SW480 (cell line): ENCODE measurements at places on chromosomes 1 and 21.

DNA sequence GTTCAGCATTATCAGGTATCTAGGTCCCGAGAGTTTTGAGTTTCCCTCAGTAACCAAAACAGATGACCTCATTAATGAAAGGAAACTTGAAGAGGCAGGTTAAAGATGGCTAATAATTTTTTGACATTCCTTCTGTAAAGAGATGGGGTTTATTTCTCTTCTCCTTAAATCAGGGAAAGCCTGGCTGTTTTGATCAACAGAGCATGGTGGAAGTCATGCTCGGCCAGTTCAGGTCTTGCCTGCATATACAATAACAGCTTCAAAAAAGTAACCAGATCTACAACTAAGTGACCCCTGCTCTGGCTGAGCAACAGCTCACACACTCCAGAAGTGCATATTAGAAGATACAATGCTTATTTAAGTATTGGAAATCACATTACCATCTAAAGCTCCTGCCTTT lies 36.6 kb upstream of the POU2F1 start:
- no peak for DNase-seq

GRCh38 chr1:152185544-152186391 lies 26.7 kb upstream of the RPTN start:
- DNase-seq: peak; percentile 85

DNA sequence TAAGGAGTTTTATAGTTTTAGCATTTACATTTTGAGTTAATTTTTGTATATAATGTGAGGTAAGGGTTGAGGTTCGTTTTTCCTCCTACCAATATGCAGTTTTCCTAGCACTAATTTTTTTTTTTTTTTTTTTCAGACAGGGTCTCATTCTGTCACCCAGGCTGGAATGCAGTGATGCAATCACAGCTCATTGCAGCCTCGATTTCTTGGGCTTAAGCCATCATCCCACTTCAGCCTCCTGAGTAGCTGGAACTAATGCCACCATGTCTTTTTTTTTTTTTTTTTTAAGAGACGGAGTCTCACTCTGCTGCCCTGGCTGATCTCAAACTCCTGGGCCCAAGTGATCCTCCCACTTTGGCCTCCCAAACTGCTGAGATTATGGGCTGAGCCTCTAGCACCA lies 2.5 kb upstream of the UBASH3A start:
- no peak for DNase-seq

DNA sequence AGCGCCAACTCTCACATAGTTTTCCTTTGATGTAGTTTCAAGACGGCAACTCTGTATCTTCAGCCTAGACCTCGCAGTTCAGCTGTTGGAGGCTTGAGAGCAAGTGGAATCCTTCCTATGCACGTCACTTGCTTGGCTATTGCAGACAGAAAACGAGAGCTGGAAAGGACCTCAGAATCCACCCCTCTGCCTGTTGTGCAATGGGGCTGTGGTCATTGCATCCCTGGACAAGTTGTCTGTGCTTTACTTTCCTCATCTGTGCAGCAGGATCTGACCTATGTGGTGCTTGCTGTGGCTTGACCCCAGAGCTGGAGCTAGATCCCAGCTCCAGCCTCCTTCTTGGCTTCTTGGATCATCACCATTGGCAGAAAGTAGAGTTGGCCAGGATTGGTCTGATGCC lies 50.0 kb upstream of the IGSF21 start:
- no peak for DNase-seq

DNA sequence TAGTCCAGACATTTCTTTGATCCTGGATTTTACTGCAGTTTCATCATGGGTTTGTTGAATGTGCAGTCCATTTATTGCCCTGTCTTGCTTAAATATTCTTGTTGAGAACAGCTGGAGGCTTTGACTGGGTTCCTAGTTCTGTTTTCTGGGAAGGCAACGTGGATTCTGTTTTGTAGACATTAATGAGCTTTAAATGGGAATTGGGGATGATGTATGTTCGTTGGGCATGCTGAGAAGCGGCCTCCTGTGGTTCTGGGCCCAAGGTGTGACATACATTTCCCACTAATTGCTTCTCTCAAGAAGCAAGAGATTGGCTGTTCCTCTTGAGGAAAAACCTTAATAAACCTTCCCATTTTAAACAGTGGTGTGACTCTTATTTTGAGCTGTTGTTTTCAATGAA lies 22.9 kb downstream of the INKA2 start:
- DNase-seq: no peak

- no peak for DNase-seq
These were observed 3.5 kb upstream of the ST3GAL3 start for GRCh38 chr1:43703836-43704235.

- peak; percentile 0 for DNase-seq
These were observed 38.7 kb downstream of the RGS5 start for GRCh38 chr1:163163881-163164582.

DNA sequence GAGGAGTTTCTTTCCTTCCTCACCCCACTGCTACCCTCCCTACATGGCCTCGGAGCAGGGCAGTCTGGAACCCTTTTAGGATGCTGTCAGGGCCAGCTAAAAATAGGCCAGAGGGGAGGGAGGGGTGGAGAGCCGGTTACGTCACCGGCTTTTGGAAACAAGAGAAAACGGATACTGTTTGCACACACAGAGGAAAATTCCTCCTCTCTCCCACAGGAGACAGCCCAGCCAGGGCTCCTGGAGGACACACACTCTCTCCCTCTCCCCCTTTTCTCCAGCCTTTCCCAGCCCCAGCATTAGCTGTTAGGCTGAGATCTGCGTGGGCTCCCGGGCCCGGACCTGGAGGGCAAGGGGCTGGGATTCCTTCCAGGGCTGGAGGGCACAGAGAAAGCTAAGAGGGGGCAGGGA lies 20.0 kb upstream of the ALDH4A1 start:
- no peak for DNase-seq
